Activated naive CD4-positive, alpha-beta T cell treated with anti-CD3 and anti-CD28 coated beads, Interleukin-2, amount 10 ng/mL, durations not matched to agents 5 hours and 36 hours (primary cell): ENCODE measurements at places on chromosomes 16 and 17. TPM values are rescaled to one million over a fixed set of nuclear protein-coding genes. Genes with fewer than 3 reads are reported as not detected.

EMP2 gene
- not detected for total RNA-seq

CRHR1 gene
- total RNA-seq = not detected

ZG16 gene
- not detected for total RNA-seq

MBTD1 gene
- 14.5 TPM for total RNA-seq

CCL16 gene
- total RNA-seq = not detected

ADGRG1 gene
- total RNA-seq = 0.63 TPM

LGALS9B gene
- not detected for total RNA-seq

PVALEF gene
- total RNA-seq = not detected

MPV17L gene
- total RNA-seq = not detected

MYL11 gene
- 0.78 TPM for total RNA-seq

HBQ1 gene
- total RNA-seq = not detected

GPR179 gene
- not detected for total RNA-seq

CDH13 gene
- total RNA-seq = not detected

KRTAP2-1 gene
- not detected for total RNA-seq

ATMIN gene
- 32.3 TPM for total RNA-seq

RNF157 gene
- total RNA-seq = 127 TPM

SARM1 gene
- 21.7 TPM for total RNA-seq

DNAH2 gene
- total RNA-seq = not detected

RUNDC3A gene
- 0.05 TPM for total RNA-seq

SMPD3 gene
- total RNA-seq = 3.2 TPM

NPIPB2 gene
- 6.0 TPM for total RNA-seq

SLC22A31 gene
- total RNA-seq = 1.5 TPM

SPHK1 gene
- 1.8 TPM for total RNA-seq

CLEC3A gene
- not detected for total RNA-seq

IGF2BP1 gene
- total RNA-seq = not detected

TNFRSF13B gene
- total RNA-seq = not detected

TNFRSF17 gene
- not detected for total RNA-seq

RIPOR1 gene
- 30.4 TPM for total RNA-seq

TBC1D3B gene
- total RNA-seq = 8.4 TPM

NACA2 gene
- total RNA-seq = not detected

ZNF423 gene
- not detected for total RNA-seq

OSGIN1 gene
- total RNA-seq = 0.77 TPM

CEP112 gene
- 1.6 TPM for total RNA-seq

PRAC2 gene
- total RNA-seq = not detected

PRSS33 gene
- not detected for total RNA-seq

MAPT gene
- total RNA-seq = 0.26 TPM

SLFN14 gene
- not detected for total RNA-seq

SLC4A1 gene
- total RNA-seq = not detected

SHCBP1 gene
- total RNA-seq = 31.1 TPM

TRIM72 gene
- not detected for total RNA-seq

ASGR1 gene
- 1.2 TPM for total RNA-seq

GIT1 gene
- 79.2 TPM for total RNA-seq

ITGAL gene
- 550 TPM for total RNA-seq

HSD17B1 gene
- total RNA-seq = 0.51 TPM
